Activated CD4-positive, alpha-beta T cell treated with anti-CD3 and anti-CD28 coated beads, Interleukin-2, amount 50 U/mL, for 24 hours (primary cell): ENCODE measurements at places on chromosomes 3 and 15.

DNA sequence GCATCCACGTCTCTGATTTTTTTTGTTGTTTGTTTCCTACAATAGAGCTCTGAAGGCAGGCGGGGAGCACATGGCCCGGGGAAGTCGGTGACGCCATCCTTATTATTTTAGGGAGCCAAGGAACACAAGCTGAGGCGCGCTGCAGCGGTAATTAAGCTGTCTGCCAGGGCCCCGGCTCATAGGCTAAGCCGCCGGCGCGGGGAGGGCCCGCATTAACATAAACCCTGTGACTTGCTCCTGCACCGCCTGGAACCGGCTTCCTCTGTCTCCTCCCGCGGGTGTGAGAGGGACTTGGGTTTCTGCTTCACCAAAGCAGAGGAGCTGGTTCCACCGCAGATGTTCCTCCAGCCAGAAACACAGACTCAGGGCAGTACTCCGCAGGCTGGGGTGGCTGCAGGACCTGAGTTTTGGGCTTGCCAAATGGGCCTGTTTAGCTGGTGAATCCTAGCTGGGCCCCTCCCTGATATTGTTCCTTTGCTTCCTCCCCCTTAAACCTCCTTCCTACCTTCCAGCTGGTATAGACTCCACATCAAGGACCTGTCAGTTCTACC is 25.3 kb downstream of the ANP32A start:
- no peak for DNase-seq

DNA sequence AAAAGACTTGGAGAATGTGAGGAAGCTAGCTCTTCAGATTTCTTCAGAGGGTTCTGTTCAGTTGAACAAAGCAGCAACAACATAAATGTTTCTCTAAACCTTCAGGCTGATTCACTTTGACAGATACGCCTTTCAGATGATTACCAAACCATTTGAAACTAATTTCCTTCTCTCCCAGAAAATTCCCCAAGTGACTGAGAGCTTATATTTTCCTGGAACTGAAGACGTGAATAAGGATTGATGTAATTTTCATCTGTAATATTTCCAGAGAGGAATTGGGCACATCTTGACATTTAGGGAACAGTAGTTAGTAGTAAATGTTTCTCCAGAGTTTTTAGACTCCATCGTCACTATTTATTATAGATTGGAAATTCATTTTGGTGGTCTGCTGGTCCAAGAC is 108.6 kb upstream of the AADACL2 start:
- no peak for DNase-seq

GRCh38 chr3:146322216-146322817 is 71.4 kb upstream of the PLSCR4 start:
- no peak for DNase-seq

- DNase-seq: no peak
These were observed 229.2 kb downstream of the ZNF621 start for GRCh38 chr3:40753951-40754350.

- DNase-seq: no peak
These were observed 402.4 kb upstream of the PDZRN3 start for GRCh38 chr3:74027121-74027520.

- no peak for DNase-seq
These were observed 290.6 kb downstream of the ROBO1 start for GRCh38 chr3:79477242-79477641.

DNA sequence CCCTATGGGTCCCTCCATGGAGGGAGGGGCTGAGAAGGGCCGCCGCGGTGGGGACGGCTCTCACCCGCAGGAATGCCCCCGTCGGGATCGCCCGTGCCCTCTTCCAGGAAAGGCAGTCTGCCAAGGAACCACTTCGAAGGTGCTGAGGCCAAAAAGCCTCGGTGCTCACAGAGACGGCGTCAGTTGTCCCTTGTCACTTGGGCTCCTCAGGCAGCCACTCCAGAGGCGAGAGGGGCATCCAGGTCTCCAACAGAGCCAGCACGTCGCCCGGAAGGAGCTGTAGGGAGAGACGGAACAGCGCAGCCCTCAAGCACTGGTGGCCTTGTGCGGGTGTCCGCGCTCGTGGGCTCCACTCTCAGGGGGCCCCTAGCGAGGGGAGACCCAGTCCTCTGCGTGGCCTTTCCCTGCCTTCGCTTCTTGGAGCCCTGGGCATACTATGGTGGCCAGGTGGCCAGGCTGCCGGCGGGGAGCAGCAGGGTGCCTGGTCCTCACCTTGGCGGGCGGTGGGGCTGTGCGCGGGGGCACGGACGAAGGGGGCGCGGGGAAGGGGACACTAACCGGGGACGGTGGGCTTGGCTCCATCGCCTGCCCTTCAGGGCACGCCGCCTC is 994 bp downstream of the MESP1 start:
- DNase-seq: no peak

GRCh38 chr3:133426721-133427120 is 26.9 kb downstream of the BFSP2 start:
- DNase-seq: no peak

DNA sequence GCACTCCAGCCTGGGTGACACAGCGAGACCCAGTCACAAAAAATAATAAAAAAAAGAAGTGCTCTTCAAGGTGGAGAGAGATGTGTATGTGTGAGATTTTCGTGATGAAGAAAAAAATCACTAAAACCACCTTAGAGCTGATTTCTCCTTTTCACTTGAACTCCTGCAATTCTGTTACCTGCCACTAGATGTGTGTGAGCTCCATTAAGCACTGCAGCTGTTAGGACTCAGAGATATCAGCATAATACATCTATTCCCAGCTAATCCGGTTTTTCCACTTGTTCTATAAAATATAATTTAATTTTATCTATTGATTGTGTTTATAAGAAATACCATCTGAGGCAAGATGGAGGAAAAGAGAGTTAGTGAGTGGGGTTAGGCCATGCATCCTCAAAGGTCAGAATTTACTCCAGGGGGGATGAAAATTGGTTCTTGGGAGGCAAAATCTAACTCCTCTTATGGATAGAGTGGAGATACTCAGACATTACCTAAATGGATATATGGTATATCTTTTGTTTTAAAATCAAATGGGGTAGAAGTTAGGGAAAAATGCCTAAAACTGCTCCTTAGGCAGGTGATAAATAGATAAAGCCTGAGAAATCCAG is 152.7 kb downstream of the IL20RB start:
- DNase-seq: no peak

DNA sequence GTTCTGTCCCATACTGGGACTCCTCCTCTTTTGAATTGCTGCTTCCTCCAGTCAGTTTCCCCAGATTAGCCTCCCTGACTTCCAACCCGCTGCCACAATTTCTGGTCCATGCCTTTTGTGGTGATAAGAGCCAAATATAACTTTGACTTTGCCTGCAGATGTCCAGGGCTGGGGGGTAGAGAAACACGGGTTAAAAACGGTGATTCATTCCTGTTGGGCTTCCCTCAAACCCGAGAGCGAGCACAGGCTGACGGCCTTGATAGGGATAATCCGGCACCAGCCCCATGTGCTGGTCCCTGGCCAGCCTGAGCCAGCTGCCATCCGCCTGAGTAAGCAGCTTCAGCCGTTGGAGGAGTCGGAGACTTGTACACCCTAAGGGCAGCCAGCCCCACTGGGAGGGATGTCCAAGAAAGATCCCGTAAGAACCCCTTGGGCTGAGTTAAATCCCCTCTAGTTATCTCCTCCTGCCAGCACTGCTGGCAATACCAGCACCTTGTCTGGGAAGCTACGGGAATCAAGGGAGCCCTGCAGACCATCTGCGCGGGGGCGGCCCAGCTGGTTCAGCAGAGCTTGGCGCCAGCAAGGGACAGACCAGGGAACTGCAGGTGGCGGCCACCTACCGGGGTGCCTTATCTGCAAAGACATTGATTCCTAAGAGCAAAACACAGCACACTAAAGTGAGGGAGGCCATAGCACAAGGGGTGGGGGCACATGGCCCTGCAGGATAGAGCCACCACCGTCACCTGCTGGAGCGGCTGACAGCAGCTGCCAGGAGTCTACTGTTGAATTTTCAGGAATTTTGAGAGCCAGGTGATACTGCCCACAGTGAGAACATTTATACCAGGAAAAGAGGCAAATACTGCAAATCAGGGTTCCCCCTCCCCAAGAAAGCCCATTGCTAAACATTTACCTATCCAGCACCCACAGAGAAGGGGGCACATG is 18.1 kb downstream of the CSPG4 start:
- DNase-seq: no peak

GRCh38 chr3:37243820-37244748 is 69.7 kb upstream of the LRRFIP2 start:
- DNase-seq: no peak

- no peak for DNase-seq
These were observed 82.2 kb upstream of the WDR72 start for GRCh38 chr15:53841651-53842050.

DNA sequence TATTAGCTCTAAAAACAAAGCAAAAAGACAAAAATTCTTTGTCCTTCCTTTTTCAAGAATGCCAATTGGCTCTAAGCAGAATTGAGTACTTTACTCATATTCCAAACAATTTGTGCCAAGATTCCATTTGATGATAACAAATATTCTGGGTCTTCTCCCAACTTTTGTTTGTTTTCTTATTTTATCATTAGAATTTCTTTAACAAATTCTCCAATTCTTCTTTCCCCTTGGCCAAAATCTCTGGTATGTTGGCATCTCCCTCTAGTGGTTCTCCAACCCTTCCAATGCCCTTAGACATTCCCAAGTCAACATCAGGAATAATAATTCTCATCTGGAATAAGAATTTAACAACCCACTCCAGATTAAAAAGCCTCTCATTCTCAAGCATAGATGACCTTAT is 5.3 kb downstream of the CPOX start:
- DNase-seq: no peak

DNA sequence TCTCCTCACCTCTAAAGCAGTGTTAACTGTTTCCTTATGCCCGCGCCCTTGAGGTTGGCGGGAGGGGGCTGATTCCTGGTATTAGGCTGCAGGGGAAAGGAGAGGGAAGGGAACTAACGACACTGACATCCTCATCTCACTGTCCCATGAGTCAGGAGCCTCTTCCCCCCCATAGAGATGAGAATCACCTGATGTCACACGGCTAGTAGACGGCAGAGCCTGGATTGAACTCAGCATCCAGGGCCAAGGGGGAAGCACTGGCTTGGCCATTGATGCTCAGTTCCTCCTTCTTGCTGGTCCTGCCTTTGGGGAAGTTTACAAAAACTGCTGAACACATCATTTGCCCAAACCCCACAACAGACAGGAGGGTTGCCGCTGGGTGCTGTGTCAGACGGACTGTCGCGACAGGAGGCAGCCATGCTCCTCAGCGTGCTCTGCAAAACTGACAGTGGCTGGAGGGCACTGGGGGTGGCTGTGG is 38.5 kb downstream of the IDH2 start:
- no peak for DNase-seq

GRCh38 chr3:196974661-196975060 is 6.0 kb upstream of the PIGZ start:
- DNase-seq: no peak

DNA sequence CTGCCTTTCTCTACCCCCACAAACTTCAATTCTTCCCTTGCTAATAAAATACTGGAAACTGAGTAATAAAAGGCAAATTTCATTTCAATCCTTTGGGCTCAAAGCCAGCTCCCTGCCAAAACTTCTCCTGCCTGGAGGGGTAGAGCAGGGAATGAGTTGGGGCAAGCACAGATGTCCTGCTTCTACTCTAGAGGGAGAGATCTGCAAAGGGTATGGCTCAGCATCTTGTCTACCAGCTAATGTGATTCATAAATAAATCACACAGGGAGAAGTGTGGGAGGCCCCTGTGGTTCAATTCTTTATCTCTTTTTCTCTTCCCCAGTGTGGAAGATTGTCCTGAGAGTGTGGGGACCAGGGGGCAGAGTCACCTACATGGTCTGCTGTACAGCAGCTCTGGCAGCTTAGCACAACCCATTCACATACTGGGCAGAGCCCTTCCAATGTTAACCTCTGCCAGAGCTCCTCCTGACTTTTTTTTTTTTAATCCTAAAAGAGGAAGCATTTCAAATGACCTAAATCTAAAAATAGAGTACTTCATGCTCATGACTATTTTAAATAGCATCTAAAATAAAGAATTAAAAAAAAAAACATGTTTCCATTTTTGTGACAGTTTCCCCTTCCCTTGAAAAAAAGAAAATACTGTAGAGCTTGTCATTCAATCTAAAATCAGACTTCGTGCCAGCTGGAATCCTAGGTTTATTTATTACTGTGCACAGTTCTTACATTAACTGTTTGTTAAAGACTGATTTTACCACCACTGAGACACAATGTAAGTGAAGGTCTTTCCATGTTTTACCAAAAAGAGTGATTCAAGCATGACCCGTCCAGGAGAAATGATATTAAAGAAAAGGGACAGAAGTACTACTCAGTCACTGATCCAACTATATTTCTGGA is 1083.7 kb upstream of the CFAP20DC start:
- DNase-seq: no peak

DNA sequence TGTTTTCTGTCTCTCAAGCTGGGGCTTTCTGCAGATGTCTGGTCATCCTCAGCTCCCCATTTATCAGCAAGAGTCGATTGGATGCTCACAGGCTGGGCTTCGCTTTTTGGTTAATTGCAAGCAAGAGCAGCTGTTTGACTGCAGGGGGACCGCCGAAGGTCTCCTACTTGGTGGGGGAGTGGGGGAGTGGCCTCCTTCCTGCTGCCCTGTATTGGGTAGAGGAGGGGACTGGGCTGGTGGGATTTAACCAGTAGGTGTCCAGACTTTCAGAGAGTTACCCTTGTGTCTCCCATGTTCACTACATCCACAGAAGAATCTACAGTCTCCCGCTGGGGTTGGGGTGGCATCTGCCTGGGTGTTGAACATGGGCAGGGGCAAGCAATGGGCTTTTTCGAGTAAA is 78.7 kb downstream of the PLXNA1 start:
- no peak for DNase-seq

DNA sequence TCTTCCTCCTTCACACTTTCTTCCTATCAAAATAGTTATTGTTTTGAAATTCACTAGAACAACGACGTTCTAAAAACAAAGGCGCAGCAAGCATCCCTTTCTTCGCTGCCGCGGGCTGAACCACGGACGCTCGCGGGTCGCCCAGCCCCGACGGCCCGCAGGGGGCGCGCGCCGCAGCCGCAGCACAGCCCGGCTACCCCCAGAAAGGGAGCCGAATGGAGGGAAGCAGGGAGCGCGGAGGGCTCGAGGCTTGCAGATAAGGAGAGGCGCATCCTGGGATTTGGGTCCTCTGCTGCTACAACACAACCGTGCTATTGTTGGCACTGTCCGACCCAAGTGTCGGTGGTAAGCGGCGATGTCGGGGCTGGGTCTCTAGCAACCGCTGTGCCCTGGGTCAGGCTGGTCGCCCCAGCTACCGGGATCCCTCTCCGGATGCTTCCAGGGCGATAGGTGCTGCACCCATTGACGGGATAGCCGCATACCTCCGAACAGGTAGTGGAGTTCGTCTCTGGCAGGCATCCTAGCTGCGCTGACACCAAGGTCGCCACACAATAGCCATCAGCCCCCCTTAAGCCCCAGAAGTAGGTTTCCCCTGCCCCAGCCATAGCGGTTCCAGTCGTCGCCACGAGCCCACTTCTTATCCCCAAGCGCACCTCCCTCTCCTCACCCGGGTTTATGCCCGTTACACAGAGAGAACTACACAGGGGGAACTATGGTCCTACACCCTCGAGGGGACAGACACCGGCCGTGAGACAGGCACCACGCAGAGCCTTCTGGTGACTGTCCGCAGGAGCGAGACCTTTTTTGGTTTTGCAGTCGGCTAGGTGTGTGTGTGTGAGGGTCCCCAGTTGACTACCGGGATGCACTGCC is 6.0 kb downstream of the ONECUT1 start:
- no peak for DNase-seq
